ENCODE measurements at places on chromosomes 12 and 14.

- DNase-seq, result no peak
These were observed 73.3 kb downstream of the RASSF8 start for GRCh38 chr12:26031827-26032226.

- DNase-seq, result no peak
These were observed 145.5 kb upstream of the TMEM132C start for GRCh38 chr12:128121424-128121823.

DNA sequence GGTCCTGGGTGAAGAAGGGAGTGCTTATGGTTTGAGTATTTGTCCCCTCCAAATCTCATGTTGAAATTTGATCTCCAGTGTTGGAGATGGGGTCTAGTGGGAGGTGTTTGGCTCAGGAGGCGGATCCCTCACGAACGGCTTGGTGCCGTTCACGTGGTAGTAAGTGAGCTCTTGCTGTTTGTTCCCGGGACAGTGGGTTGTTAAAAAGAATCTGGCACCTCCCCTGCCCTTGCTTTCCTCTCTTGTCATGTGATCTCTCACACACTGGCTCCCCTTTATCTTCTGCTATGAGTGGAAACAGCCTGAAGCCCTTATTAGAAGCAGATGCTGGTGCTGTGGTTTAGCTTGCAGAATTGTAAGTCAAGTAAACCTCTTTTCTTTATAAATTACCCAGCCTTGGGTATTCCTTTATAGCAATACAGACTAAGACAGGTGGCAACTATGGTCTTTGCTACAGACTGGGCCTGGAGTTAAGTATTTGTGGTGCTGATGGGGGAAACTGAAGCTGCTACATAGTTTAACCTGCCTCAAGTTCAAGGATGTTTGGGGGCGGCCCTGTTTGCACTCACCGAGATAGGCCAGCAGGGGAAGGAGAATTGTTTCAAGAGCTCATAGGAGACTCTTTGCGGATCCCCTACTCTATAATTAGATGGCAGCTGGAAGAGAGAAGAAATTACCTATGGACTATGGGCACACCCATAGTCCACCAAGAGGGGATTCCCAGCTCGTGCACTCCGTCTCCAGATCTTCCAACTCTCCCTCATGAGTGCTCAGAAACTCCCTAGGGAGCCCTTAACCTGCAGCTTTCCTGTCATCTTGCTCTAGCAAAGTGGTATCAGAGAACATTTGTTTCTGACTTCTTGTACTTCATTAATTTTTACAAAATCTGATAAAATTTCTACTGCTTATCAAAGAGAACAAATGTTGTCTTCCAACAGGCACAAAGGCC lies 164.6 kb downstream of the SLC15A5 start:
- no peak for DNase-seq

- no peak for DNase-seq
These were observed 42.4 kb upstream of the CCDC196 start for GRCh38 chr14:66443785-66444184.

DNA sequence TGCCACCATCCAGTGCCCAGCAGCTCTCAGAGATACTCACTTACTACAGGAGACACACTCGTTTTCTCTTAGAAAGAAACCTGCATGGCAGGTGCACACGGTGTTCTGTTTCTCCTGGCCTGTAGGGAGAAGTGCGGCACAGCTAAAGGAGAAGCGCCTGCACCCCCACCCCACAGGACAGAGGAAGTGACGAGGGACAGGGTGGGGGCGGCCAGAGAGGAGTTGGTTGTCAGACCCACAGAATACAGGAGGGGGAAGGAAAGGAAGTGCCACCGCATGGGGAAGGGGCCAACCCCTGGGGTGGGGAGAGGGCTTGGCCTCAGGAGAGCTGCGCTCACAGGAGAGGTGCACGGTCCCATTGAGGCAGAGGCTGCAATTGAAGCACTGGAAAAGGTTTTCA lies 8.8 kb downstream of the TNFRSF1A start:
- DNase-seq, result no peak

DNA sequence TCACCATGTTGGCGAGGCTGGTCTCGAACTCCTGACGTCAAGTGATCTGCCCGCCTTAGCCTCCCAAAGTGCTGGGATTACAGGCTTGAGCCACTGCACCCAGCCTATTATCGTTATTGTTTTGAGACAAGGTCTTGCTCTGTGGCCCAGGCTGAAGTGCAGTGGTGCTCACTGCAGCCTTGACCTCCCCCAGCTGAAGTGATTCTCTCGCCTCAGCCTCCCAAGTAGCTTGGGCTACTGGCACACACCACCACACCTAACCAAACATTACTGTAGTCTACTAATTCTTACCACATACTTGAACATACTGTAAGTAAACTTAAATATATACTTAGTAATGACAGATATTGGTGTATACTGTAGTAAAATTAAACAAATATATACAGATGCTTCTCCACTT lies 4.5 kb upstream of the CDCA4 start:
- no peak for DNase-seq

All from brain pericyte (primary cell).